GF-D8 (cell line): ENCODE measurements at places on chromosomes 12 and 14.

DNA sequence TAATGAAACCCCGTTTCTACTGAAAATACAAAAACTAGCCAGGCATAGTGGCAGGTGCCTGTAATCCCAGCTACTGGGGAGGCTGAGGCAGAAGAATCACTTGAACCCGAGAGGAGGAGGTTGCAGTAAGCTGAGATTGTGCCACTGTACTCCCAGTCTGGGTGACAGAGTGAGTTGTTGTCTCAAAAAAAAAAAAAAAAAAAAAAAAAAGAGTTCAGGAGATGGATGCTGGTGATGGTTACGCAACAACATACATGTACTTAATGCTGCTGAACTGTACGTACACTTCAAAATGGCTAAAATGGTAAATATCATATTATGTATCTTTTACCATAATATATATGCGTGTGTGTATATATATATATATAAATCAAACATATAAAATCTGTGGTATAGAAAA, 29.0 kb downstream of the ACTN1 start:
- DNase-seq = no peak

- no peak for DNase-seq
Observed at GRCh38 chr12:68667896-68668295, 18.9 kb upstream of the NUP107 start.

GRCh38 chr12:25130741-25131188, 64.2 kb downstream of the DNAI7 start:
- no peak for DNase-seq

DNA sequence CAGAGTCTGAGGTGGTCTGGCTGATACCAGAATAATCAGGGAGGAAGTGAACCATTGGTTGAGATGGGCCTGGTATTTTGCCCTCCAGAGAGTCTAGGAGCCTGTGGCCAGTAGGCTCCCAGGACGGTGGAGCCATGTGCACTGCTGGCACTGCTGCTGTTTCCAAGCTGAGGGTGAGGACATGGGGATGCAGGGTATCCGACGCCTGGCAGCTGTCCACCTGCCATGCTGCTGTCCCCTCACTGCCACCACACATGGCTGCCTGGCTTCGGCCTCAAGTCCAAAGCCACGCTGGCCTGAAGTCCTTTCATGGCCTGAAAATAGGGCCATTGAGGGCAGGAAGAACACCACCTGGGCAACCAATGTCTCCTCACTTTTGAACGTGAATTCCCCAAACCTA, 8.6 kb downstream of the CACNA1C start:
- DNase-seq = no peak

DNA sequence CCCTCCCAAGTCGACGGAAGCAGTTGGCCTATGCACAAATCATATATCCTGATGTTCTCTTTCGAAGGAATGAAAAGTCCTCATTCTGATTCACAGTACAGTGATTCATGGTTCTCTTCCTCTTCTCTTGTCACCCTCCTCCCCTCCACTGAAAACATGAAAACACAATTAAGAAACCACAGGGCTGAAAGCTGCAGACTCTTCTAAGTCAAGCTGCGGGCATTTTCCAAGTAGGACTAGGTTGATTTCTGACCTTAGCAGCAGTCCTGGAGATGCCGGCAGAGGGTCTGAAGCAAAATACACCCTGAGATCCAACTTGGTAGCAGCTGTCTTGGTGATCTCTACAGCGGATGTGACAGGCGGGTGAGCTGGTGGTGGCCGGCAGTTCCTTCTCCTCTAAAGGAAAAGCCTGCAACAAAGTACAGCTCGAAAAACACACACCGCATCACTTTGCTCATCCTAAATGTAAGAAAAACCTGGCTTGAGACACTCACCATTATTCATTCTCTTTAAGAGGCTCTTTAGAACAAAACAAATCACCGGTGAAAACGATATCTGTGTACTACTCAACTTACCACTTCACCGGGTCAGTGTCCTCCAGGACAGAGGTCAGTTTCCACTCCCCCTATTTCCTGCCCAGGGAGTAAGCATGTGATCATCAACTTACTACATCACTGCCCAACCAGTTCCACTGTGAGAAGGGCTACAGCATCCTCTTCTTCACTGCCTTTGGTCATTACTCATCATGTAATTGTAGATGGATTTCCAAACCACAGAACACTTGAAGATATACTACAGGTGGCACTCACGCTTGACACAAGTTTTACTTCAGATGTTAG, 6.0 kb downstream of the TMCC3 start:
- no peak for DNase-seq

DNA sequence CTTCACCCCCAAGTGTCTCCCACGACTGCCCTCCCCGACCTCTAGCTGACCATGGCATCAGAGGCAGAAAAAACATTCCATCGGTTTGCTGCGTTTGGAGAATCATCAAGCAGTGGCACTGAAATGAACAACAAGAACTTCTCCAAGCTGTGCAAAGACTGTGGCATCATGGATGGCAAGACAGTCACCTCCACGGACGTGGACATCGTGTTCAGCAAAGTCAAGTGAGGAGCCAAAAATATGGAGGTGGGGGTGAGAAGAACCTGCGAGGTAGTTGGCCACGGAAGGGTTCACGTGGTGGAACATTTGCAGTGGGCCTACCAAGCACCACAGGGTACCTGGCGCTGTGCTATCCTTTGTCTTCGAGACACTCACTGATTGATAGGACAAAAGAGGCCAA, 514 bp downstream of the TPPP2 start:
- DNase-seq = no peak

DNA sequence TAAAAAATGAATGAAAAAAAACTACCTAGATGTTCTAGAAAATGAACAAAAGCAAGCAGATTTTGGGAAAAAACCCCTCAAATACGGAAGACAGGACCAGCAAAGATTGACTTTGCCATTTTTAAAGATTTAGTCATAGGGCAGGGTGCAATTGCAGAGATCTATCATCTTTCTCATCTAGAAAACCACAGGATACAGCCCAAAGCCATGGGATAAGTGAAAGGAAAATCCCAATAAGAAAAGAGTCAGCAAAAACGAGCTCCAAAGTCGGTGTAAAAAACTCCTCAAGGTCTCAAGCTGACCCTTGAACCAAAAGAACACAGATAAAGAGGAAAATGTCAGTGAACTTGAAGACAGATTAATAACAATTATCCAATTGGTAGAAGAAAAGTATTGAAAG, 28.0 kb downstream of the CEP290 start:
- DNase-seq = no peak

GRCh38 chr14:68060198-68060597, 240.6 kb downstream of the RAD51B start:
- DNase-seq = no peak

DNA sequence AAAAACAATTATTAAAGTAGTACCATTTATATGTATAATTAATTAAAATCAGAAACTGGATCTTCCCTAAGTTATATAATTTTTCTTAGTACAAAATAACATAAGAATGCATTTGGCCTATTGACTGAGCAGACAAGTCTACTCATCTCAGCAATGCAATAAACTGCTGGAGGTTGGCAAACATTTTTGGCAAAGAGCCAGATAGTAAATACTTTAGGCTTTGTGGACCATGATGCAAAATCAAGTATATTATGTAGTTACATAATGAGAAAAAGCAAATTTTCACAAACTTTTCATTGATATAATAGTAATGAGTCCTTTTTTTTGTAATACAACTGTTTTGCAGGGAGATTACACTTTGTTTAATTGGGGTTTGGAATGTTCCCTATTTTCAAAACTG, 30.9 kb downstream of the ERGIC2 start:
- no peak for DNase-seq

DNA sequence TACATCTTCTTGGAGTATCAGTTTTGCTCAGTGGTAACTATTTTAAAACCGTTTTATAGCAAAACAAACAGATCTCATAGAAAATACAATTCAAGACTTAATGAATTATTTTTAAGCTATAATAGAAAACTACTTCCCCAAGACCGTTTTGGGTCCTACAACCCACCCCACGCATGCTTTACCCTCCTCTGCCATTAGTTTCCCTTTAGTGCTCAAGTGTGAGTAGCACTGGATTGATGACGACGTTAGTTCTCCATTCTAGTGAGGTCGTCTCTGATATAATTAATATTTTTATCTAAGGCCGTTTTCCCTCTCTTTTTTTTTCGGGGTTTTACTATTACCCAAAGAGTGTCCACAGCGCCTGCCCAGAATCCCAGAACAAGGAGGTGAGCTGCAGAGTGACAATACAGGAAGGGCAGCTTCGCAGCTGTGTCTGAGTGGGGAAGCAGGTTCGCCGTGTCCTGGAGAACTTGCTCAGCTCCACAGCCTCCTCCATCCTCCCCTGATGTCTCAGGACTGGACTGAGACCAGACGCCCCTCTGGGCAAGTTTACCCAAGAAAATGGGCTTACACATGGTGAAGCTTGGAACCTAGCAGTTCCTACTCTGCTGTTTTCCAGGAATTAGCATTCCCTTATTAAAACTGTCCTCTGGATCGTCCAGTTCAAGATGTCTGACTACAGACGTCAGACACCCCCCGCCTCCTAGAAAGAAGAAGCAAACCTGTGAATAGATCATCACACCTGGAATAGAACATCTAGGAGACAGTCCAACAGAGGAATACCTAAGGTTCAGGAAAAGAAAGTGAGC, 31.9 kb upstream of the MON2 start:
- no peak for DNase-seq

- DNase-seq = no peak
Observed at GRCh38 chr12:43072431-43072830, 479.6 kb downstream of the ADAMTS20 start.

GRCh38 chr12:43310596-43310995, 241.4 kb downstream of the ADAMTS20 start:
- no peak for DNase-seq

GRCh38 chr12:119980242-119980641, 8.8 kb upstream of the BICDL1 start:
- DNase-seq = no peak

DNA sequence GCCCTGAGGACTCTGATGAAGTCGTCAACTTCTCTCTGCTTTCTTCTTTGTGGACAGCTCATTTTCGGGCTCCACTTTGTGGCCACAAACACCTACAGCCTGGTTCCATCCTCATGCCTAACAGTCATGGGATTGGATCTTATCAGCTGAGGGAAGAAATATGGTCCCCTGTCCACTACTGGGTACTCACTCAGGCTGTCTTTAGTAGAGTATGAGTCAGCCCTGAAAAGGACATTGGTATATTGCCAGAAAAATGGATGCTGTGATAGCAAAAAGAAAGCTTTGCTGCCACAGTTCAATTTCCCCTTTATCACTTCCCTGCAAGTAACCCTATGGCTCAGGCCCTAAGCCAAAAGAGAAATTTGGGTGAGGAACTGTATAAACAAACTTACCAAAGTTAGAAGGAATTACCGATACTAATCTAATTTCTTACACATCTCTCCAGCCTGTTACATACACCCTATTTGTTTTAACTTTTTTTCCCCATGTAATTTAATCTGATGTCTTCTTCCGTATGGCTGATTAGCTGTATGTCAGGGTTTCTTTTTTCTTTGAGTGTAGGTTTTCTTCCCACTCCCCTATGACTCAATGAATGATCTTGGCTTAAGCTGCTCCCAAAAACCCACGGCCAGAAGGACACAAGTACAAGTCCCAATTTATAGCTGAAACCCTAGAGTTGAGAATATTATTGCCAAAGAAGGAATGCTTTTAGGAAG, 29.1 kb downstream of the MTHFD1 start:
- DNase-seq = no peak

DNA sequence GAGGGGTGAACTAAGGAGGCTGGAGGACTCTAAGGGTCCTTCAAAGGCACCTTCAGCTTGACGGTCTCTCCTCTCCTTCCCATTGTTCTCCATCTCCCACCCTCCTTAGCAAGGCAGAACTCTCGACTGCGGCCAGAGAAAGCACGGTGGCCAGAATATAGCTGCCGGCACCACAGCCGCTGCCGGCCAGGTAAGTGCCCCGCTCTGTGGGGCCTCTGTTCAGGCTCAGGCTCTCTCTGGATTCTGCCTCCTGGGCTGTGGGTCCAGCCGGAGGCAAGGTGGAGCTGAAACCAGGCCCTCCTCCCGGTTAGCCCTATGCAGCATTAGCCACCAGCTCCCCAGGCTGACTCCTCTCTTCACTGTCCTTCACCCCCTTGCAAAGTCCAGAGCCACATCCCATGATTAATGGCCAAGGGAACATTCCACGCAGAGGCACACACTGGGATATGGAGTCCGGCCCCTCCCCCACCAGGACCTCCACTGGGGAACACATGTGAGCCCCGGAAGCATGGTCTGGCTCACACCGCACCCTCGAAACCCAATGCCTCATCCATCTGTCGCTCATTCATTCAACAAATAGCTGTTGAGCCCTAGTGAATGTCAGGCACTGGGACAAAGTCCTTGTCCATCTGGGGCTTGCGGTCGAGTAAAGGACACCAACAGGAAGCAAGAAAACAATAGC, 25.2 kb downstream of the LTBP2 start:
- no peak for DNase-seq

DNA sequence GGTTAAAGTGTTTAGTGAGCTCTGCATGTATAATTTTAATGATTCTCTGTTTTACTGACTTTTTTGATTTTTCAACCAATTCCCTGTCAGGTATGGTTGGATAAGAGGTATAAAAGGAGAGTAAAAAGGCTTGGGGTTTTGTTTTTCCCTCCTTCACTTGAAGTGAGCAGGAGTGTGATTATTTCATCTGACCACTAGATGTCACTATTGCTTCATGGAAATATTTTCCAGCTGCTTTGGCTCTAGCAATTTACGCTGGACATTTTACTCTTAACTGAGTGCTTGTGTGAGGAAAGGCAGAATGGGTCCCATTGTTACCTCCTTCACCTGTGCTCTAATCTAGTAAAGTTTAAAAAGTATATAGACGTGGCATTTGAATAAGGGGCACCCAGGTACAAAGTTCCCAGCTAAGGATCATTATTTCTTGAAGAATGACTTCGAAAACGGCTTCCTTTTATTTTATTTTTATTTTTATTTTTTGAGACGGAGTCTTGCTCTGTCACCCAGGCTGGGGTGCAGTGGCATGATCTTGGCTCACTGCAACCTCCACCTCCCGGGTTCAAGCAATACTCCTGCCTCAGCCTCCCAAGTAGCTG, 66.5 kb downstream of the TBC1D30 start:
- DNase-seq = no peak

GRCh38 chr12:114921781-114922180, 237.8 kb upstream of the TBX3 start:
- DNase-seq = no peak

DNA sequence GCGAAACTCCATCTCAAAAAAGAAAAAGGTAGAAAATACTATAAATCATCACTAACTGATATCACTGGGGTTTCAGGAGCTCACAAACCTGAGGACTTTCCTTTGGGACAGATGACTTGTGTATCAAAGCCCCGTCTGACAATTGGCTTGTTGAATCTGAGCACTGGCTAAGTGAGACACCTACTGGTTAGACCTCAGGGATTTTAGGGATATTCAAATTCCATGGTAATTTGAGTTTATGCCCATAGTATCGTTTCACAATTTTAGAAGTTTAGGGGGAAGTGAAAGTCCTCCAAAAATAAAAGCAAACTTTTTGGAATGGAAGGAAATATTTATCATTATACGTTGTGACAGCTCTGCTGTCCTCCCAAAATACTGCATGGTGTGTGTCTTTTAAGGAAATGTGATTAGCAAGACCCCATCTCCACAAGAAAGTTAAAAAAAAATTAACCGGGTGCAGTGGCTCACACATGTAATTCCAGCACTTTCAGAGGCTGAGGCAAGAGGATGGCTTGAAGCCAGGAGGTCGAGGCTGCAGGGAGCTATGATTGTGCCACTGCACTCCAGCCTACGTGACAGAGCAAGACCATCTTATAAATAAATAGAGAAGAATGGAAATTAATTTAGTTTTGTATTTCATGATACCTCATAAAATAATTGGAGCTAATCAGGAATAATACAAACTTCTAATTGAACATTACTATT, 49.2 kb downstream of the FBXL14 start:
- no peak for DNase-seq
